ENCODE measurements at places on chromosomes 6 and 20.
A peak's percentile ranks its signal among the peaks of the same experiment; 100 is the strongest.

DNA sequence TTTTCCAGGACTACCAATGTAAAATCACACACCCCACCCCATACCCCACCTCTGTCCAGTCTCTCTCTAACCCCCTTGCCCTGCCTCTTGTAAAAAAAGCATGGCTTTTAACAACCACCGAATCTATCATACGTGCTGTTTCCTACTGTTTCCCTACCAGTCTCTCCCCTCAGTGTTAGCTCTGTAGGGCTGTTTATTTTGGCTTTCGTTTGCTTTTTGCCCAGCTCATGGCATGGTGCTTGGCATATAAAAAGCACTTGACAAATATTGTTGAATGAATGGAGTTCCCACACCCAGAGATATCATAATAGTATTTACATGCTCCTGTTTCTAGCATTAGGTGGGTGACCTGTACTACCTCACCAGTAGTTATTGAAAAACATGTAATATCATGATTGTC, 148.2 kb downstream of the OPRM1 start:
- DNase-seq = no peak

DNA sequence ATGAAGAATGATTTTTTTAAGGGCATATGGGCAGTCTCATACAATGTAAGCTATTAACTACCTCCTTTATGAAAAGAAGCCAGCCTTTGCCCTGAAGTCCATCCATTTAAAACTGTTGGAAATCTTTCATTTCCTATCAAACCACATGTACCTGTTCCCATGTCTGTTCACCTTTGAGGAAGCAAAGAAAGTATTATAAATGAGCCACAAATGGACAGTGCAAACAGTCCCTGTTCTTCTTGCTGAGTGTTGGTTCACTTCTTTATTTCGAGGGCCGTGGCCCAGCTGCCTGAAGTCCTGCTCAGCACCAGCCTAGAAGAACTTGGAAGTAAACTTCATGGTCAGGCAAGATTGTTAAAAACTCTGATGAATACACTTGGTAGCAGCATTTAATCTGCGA, 112.4 kb downstream of the TMEM242 start:
- no peak for DNase-seq

DNA sequence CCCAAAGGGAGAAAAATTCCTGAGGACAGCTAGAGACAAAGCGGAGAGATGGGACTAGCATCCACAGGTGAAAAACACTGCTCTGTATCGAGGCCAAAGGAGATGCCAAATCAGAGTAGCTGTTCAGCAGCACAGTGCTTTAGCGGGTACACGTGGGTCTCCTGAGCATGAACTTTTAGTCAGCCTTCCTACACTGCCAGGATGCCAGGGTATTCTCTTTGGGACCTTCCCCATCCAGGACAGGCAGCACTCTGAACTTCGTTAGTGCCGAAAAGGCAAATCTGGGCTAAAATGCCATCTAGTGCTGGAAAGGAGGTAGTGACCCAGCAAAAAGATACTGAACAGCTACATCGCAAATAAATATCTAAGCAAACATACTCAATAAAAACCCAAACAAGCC, 64.9 kb downstream of the C6orf58 start:
- no peak for DNase-seq

DNA sequence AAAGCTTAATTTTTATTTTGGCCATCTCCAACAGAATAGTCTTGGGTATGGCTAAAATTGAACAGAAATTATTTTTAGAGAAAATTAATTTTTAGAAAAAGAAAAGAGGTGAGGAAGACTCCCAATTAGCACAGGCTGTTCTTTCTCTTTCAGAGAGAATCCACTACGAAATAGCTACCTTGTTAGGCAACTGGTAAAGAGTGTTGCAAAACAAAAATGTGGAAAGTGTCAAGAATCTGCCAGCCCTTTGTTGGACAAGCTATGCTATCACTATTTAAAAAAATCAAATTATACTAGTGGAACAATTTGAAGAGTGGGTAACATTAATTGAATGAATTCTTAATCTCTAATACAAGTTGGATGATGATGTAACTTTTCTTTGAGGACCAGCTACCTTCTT, 19.2 kb upstream of the ZSCAN9 start:
- DNase-seq = no peak

DNA sequence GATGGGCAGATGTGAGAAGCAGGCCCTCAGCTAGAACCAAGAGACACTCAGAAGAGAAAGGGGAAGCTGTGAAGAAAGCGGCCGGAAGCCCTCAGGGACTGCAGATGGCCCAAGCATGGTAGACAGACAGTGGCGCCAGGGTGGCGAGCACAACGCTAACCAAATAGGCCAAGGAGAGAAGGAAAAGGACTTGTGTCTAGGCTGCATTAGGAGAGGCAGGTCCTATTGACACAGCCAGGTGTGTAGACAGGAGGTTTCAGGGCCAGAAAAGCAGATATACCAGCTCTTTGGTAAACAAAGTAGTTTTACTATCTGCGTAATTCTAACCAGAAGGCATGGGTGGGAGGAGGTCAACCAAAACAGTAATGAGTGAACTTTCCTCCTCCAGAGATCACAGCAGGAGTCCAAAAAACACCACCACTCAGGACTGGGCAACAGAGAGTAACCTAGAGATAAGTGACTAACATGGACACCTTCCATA, 15.8 kb upstream of the MAP7 start:
- DNase-seq = no peak

GRCh38 chr6:56526860-56527544, 115.7 kb downstream of the DST start:
- no peak for DNase-seq

GRCh38 chr20:17679941-17680835, 1.9 kb downstream of the RRBP1 start:
- DNase-seq = peak; percentile 60

DNA sequence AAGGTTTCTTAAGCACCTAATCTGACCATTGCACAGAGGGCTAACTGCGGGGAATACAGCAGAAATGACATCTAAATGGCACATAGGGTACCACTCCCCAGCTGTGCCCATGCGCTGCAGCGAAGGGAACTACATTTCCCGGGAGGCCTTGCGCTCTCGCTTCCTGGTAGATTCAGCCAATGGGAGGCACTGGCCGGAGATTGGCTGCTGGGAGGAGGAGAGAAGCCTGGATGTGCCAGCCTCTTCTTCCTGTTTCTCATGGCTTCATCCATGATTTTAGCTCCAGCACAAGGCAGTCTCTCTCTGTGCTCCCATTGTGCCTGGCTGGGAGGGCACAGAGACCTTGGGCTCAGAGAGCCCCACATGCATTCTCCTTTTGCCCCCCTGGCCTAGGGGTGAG, 101.7 kb upstream of the FOXA2 start:
- no peak for DNase-seq

DNA sequence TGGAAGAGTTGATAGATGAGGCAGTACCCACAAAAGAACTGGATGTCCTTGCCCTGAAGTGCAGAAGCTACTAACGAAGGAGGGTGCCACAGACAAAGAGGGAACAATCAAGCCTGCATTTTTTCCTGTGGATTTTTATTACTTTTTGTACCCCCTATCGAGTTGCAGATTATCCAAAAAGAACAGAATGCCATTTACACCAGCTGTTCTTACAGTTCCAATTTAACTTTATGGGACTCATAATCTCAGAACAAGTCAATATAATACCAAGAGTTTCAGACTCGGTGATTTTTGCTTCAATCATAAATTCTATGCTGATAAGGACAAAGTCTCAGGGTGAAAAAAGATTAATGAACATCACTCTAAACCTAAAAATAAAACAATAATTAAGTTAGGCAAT, 4.0 kb upstream of the CNKSR3 start:
- DNase-seq = no peak

DNA sequence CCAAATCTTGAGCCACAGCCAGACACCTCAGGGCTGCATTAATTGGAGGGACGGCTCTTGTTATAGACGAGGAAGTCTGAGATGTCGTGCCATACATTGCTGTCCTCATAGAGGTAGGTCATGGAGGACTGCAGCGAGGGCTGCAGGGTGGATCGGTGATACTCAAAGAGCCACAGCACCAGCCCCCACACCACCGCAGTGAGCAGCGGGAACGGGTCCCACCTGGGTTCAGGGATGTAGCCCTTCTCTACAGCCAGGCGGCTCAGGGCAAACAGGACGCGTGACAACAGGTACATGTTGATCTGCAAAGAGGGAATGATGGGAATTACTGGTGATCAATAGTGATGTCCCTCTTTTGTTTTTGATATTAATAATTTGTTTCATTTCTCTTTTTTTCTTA, 12.4 kb downstream of the PXMP4 start:
- DNase-seq = no peak

DNA sequence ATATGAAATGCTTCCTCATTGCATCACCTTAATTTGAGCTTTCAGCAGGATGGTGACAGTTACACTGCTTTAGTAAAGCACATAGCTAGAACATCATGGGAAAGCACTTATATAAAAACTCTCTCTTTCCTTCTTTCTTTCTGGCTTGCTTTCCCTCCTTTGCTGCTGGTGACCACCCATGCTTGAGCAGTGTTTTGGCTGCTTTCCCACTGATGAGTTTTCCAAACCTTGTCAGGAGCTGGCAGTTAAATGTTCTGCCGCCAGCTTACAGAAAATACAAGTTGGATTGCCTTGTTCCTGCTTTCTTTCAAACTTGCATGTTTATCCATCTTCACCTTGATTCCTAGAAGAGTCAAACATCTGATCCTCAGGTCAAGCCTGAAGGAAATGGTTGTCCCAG, 323.9 kb downstream of the FOXA2 start:
- DNase-seq = no peak

DNA sequence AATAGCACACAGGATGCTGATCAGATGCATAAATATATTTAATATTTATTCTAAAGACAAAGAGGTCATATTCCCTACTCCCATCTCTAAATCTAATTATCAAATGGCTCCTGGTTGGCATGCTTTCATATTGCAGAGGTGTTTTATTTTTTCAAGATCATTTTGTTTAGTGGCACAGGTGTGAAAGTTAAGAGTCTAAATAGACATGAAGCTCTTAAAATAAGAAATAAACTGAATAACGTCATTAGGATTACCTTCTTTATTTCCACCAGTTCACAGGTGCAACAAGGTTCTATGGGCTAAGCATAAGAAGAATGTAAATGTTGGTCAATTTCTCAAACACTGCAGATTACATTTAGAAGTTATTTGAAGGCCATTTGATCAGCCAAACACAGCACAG, 7.1 kb upstream of the CYP24A1 start:
- DNase-seq = no peak

DNA sequence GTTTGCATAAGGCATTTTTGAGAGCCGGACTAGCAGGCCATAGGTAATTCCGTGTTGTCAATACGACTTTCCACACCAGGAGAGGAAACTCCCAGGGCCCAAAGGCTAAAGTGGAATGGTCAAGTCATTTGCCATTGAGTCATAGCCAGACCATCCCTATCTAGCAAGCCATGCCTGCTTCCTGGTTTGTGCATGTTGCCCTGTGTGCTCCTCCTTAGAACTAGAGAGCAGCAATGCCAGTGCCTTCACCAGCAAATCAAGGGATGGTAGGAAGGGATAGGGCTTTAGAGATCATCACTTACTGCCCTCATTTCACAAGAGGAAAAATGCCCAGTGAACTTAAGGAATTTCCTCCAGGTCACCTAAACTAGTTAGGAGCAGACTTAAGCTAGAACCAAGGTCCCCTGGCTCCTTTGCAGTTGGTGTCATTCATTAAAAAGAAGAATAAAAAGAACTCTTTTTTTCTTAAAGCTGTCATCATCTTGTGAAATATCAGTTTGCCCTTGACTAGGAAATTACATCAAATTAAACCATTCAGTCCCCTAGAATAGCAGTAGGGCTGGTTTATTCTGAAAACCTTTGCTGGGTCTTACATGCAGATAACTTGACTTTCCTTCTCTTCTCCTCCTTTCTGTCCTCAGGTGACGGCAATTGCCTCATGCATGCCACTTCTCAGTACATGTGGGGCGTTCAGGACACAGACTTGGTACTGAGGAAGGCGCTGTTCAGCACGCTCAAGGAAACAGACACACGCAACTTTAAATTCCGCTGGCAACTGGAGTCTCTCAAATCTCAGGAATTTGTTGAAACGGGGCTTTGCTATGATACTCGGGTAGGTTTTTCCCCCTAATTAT, 7.4 kb downstream of the TNFAIP3 start:
- no peak for DNase-seq

DNA sequence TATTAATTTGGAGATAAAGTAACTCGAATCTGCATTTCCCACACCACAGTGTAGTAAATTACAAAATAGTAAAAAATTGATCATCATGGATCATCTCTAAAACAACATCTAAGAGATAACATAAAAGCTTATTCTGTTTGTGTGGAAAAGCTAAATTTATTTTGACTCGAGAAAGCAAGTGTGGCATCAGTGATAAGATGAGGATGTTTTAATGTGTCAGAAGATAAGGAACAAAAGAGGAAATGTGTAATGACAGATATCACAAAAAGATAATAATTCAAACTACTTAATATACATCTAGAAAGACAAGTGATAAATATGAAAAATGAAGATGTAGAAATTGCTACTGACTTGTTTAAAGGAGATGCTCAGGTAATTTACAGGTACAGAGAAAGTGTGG, 74.1 kb downstream of the DNAH8 start:
- no peak for DNase-seq

- no peak for DNase-seq
Measured at GRCh38 chr20:51430198-51430950, 112.1 kb downstream of the NFATC2 start.

- DNase-seq = peak; percentile 57
Measured at GRCh38 chr6:146770965-146771735, 172.4 kb downstream of the ADGB start.

GRCh38 chr6:36266913-36267644, 2.8 kb upstream of the PNPLA1 start:
- no peak for DNase-seq

- no peak for DNase-seq
Measured at GRCh38 chr6:12417191-12417590, 127.0 kb downstream of the EDN1 start.

GRCh38 chr6:161266513-161267230, 7.2 kb downstream of the AGPAT4 start:
- DNase-seq = no peak

- DNase-seq = no peak
Measured at GRCh38 chr6:142966294-142966693, 21.3 kb upstream of the HIVEP2 start.

GRCh38 chr6:39166189-39166911, 51.4 kb upstream of the SAYSD1 start:
- peak; percentile 96 for DNase-seq
